Activated CD4-positive, CD25-positive, alpha-beta regulatory T cell treated with anti-CD3 and anti-CD28 coated beads, Interleukin-2, amount 50 U/mL, for 72 hours (primary cell): ENCODE measurements at places on chromosomes 1 and 21.

DNA sequence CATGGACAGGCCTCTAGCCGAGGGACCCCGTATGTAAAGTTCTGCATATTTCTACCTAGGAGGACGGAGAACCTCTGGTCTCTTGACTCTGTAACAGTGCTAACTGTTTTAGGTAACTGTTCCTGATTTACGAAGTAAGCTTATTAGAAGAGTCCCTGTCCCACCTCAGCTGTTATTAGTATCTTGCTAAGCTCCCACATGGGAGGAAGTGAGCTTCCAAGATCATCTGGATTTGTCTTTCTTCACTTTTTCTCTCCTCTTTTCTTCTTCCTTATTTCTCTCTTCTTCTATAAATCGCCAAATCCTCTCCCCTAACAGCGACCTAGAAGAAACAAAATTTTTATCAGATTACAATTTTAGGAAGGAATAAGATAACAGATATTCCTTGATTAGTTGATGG lies 4.4 kb downstream of the CD53 start:
- no peak for DNase-seq

- no peak for DNase-seq
These were observed 27.2 kb upstream of the ATP1A1 start for GRCh38 chr1:116345843-116346242.

- no peak for DNase-seq
These were observed 434.0 kb upstream of the RUNX1 start for GRCh38 chr21:35482933-35483662.

DNA sequence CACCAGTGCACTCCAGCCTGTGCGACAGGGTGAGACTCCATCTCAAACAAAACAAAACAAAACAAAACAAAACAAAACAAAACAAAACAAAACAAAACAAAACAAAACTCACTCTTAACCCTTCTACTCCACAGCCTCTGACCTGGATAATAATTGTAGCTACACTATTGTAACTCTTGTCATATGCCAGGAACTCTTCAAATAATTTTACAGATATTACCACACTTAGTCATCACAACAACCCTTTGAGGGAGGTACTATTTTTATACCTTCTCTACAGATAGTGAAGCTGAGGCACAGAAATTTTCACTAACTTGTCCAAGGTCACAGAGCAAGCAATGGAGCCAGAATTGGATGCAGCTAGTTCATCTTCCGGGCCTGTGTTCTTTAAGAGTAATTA lies 547.8 kb downstream of the ADGRL2 start:
- no peak for DNase-seq

DNA sequence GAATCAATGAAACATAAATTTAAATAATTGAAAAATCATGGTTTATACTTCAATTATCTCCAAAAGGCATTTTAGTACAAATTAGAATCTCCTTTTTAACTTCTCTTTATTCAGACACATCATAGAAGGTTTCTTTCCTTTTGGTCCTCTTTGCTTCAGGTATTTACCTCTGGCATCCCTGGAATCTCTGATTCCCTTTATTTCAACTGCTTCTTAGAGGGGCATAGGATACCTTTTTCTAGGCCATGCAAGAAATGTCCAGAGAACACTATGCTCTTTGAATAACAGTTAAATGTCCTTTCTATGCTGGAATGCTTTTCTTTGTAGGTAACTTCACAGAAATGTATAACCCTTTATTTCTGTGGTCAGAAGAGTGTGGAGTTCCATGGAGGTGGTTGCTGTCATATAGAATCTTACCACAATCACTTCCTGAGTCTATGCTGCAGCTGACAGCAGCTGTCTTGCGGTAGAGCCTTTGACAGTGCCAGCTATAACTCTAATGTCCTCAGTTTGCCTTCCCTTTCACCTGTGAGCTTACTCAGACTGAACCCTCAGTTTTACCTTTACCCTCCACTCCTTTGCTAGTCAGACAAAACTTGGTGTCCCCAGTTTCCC lies 8.6 kb downstream of the LAMC2 start:
- no peak for DNase-seq

- DNase-seq = no peak
These were observed 70.4 kb upstream of the IPO9 start for GRCh38 chr1:201758499-201759050.

GRCh38 chr1:170696591-170697290 lies 32.8 kb downstream of the PRRX1 start:
- no peak for DNase-seq

- DNase-seq = no peak
These were observed 378.2 kb upstream of the KAZN start for GRCh38 chr1:14220324-14220723.

GRCh38 chr1:228098323-228098931 lies 4.7 kb downstream of the C1orf35 start:
- no peak for DNase-seq

- DNase-seq = peak; percentile 52
These were observed 82.0 kb downstream of the TGFBR3 start for GRCh38 chr1:91803847-91804545.

- DNase-seq = no peak
These were observed 63.8 kb downstream of the CD34 start for GRCh38 chr1:207847116-207847515.

- no peak for DNase-seq
These were observed 3.4 kb downstream of the PRR9 start for GRCh38 chr1:153220606-153221303.

- DNase-seq = no peak
These were observed 51.2 kb upstream of the NFASC start for GRCh38 chr1:204819495-204819894.

GRCh38 chr1:107687849-107688753 lies 276.9 kb downstream of the VAV3 start:
- DNase-seq = no peak

DNA sequence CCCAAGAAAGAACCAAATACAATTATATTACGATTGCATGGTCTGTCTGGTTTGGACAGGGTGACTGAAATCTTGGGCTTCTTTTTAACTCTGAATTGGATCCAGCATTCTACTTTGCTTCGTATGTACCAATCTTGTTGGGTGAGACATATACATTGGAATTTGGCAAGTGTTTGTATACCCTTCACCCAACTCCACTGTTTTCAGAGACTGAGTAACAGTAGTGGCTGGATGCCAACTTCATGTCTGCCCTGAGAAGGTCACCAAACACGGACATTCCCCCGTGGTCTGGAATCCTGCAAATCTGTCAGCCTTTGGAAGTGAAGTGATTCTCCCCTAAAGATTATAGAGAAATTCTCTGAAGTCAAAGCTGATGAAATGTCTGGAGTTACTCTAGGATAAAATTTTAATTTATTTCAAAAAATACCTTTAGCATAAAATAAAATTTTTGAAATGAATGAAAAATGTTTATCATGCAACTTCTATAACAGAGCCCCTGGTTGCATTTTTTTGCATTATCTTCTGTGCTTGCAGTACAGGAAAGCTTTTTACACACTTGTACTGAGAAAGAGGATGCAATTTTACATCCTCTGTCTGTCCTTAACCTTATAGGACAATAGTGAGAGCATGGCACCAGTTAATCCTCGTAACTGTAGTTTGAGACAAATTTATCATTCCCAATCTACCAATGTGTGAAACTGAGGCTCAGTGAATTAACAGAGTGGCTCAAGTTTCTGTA lies 201.8 kb downstream of the DISC1 start:
- DNase-seq = no peak

DNA sequence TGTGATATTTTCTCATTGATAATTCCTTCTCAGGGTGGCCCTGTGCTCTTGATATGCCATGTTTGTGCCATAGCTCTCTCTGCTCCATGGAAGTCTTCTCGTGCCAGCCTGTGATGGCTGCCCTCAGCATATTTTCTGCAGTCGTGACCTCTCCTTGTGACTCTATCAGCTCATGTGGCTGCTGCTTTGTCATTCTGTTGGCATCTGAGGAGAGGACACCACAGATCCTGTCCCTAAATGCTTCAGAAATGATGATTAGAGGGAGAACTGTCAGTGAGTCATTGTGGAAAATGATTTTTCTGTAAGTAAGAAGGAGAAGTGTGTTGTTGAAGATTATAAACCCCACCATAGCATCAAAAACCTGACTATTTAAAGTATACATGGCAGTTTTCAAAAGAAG lies 286.0 kb downstream of the ADGRL2 start:
- DNase-seq = no peak

GRCh38 chr1:4086921-4087320 lies 186.8 kb upstream of the C1orf174 start:
- DNase-seq = no peak

DNA sequence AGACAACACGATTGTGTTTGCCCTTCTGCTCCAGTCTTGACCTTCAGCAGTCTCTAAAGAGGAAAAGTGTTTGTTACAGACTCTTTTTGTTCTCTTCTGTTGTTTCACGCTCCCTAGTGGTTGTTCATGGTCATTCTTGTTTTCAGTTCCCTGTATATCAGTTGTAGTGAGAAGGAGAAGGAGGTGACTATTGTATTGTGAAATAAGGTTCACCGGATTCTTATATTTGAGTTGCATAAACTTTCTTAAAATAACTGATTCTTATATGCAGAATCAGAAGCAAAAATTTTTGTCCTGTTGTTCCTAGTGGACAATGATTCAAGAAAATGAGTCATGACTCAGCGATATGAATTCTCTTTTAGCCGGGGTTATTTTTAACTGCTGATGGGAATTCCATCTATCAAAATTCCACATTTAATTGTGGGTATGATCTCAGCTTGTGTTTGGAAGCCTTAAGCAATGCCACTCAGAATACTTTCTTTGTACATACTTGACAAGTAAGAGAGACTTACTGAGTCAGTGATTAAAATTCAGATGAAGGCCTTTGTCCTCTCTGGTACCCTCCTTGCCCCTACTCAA lies 152.2 kb downstream of the CLEC20A start:
- no peak for DNase-seq

DNA sequence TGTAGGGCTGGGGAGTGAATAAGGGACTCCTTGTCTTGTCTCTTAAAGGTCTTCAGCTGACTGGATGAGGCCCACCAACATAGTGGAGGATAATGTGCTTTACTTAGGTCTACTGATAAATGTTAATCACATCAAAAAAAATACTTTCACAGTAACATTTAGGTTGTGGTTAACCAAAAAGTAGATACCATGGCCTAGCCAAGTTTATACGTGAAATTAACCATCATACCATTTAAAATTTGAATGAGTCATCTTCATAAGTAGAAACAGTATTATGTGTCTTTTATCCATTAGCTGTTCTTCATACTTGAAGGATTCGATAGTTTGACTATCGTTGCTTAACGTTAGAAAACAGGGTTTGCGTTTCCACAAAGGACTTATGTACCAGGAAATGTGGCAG lies 80.9 kb downstream of the MTR start:
- DNase-seq = no peak

- DNase-seq = no peak
These were observed 64.3 kb upstream of the TRABD2B start for GRCh38 chr1:48061162-48062136.

- DNase-seq = no peak
These were observed 95.9 kb downstream of the EPHB2 start for GRCh38 chr1:22806584-22806983.

DNA sequence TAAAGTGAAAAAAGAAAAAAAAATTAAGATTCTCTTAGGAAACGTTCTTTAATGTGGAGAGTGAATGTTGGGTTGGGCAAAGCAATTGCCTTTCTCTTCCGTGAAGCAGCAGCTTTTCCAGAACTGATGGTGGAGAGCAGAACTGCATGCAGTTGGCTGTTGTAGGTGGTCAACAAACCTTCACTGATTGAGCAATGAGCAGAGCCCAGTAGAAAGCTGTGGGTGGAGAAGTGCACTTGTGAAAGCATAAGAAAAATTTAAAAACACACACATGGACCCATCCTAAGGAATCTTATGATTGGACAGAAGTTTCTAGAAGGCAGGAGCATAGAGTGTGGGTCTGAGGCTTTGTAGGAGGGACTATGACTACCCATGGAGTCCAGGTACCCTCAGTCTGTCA lies 4.5 kb downstream of the PRELP start:
- no peak for DNase-seq

GRCh38 chr1:231201979-231202633 lies 38.9 kb upstream of the GNPAT start:
- DNase-seq = no peak

- DNase-seq = no peak
These were observed 14.9 kb downstream of the MAP7D1 start for GRCh38 chr1:36170643-36171412.

DNA sequence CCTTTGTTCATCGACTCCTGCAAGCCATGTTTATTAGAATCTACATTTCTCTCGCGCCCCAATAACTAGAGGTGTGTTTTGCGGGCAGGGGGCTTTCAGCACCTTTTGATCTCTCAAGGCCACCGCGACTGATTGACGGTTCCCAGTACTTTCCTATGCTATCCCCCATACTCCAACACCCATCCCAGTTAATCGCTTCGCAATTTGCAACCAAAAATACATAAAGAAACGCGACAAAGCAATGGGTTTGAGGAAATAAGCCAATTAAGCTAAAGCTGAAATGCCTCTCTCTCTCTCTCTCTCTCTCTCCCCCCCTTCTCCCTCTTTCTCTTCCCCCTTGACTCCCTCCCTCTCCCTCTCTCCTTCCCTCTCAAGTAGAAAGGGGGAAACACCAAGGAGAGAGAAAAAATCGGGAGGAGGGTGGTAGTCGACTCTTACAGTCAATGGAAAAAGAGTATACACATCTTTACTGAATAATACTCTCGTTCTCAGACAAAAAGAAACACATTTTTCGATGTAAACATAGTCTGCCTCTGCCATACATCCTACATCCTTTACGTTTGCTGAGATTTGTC lies 128.0 kb upstream of the DPYD start:
- DNase-seq = no peak

DNA sequence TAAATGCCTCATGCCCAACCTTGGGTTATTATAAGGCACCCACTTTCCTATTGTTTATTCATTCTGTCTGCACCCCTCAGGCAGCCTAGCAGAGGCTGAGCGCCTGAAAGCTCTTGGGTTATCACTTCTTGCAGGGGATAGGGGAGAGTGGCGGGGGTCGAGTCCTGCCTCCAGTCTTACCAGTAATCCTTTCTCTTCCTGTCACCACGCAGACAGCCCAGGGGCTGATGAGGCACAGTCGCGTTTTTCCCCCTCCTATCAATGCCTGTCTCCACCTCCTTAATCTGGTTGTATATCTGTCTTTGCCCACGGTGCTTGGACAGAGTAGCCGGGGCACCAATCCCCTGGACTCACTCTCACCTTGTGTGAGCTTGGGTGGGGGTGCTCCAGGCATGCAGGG lies 733.1 kb downstream of the MATN1 start:
- no peak for DNase-seq

DNA sequence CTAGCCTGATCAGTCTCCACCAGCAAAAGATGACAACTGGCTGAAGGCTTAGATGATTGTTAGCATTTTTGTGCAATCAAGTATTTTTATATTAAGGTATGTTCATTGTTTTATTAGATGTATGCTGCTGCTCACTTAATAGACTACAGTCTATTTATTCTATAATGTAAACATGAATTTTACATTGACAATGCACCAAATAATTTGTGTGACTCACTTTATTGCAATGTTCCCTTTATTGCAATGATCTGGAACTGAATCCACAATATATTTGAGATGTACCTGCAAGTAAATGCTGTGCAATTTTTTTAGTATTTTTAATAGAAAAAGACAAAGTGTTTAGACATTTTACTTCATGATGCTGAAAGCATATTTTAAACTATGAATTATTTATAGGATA lies 896.5 kb downstream of the AMY1C start:
- DNase-seq = no peak
